ENCODE measurements at places on chromosomes 4 and X.
A peak's percentile ranks its signal among the peaks of the same experiment; 100 is the strongest.

GRCh38 chrX:132292793-132293192, 73.5 kb upstream of the RAP2C start:
- DNase-seq: peak; percentile 71

GRCh38 chr4:127558489-127559407, 74.0 kb upstream of the INTU start:
- DNase-seq: no peak

GRCh38 chr4:41611881-41612871, 74.2 kb downstream of the LIMCH1 start:
- no peak for DNase-seq

DNA sequence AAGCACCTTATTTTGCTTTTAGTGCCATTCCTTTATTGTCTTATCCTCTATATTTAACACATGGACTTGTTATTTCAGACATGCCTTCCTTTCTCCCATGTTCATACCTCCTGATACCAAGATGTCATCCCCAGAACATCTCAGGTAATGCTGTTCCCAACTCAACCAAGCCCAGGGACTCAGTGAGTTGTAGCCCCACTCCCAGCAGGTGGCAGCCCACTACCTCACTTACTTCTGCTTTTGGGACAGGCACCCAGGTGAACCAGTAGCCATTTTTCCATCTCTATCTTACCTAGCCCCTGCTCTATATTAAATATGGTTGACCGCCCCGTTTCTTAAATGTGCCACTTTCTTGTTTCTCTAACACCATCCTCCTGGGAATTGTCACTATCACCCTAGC, 199.0 kb downstream of the DCHS2 start:
- DNase-seq: no peak

- no peak for DNase-seq
These were observed 612.1 kb upstream of the PITX2 start for GRCh38 chr4:111234939-111235338.

DNA sequence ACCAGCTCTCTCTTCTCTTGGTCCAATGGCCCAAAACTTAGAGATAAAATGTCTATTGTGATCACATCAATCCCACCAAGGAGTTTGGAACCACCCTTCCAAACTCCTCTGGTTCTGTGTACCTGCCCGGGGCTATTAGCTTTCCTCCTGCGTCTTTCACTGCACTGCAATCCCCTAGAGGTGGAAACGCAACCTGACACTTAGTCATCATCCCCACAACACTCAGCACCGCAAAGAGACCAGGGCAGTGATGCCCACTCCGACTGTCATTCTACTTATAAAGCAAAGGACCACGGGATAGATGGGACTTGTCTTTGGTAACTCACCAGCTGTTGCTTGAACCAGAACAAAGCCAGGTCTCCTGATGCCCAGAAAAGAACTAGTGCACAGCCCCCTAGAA, 22.0 kb downstream of the AFAP1 start:
- no peak for DNase-seq

DNA sequence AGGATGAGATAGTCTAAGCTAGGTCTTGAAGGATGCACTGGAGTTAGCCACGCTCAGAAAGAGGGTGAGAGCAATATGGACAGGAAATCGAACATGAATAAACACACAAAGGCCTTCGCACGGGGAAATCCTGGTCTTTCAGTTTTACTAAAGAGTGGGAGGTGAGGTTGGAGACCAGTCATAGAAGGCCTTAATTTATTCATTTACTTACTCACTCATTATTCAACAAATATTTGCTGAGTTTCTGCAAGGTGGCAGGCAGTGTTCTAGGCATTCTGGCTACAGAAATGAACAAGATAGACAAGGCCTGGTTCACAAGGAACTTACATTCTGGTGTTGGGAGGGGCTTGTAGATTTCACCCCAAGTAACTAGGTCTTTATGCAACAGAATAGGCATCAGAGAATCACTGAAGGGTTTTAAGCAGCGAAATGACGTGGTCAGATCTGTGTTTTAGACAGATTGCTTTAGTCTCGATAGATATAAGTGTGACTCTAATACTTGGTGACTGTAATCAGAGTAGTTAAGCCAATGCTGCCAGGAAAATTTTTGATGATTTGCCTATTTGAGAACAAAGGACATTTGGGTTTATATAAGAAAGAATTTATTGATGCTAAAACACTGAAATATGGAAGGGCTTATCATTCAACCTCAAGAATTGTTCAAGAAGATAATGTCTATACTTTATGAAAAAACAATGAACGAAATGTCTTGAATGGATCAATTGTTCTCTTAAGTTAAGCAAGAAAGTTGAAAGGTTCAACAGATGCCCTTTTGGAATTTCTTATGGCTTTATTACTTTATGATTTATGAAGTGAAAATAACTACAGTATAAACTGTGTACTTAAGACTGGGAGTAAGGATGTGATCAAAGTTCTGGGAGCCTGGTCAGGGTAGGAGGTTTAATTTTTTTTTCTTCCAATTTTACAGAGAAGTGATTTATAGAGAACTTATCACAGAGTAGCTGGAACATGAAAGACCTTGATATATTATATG, 184.4 kb upstream of the CASK start:
- DNase-seq: no peak

DNA sequence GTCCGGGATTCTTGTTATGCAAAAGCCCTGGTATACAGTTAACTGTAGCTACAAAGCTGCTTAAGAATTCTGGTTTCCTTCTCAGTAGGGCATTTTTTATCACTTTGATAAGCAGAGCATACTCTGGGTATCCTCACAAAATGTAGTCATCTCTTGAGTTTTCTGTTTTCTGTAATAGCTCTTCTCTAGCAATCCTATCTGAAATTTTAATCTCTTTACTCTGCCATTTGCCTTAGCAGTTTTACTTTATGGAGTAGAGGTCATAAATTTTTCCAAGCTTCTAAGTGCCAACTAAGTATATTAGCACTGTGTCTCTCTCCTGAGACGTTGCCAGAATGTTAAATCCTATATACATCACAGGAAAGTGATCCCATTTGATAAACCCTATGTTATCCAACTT, 28.0 kb upstream of the BANK1 start:
- DNase-seq: no peak

GRCh38 chr4:2172627-2173231, 69.2 kb downstream of the HAUS3 start:
- no peak for DNase-seq

GRCh38 chr4:71201817-71202576, 136.8 kb upstream of the SLC4A4 start:
- no peak for DNase-seq

GRCh38 chrX:12701628-12702027, 89.6 kb upstream of the PRPS2 start:
- DNase-seq: peak; percentile 37

GRCh38 chrX:9816084-9816700, 30.0 kb downstream of the SHROOM2 start:
- no peak for DNase-seq

GRCh38 chr4:175330236-175330635, 412.1 kb downstream of the ADAM29 start:
- DNase-seq: no peak

- no peak for DNase-seq
These were observed 5.8 kb downstream of the CFAP99 start for GRCh38 chr4:2424581-2424980.

DNA sequence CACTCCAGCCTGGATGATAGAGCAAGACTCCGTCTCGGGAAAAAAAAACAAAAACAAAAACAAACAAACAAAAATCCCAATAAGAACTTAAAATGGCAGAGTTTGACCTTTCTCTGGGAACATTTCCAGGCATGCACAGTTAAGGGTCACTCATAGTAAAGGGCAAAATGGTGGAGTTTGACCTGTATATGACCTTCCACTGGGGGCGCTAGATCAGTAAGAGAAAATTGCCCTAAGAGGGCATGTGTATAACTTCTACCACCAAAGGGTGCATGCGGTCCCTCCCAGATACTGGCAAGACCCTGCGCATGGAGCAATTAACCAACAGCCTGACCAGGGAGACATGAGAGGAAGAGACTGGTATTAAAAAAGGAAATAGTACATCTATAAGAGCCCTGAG, 177.2 kb downstream of the MOSPD2 start:
- DNase-seq: no peak

DNA sequence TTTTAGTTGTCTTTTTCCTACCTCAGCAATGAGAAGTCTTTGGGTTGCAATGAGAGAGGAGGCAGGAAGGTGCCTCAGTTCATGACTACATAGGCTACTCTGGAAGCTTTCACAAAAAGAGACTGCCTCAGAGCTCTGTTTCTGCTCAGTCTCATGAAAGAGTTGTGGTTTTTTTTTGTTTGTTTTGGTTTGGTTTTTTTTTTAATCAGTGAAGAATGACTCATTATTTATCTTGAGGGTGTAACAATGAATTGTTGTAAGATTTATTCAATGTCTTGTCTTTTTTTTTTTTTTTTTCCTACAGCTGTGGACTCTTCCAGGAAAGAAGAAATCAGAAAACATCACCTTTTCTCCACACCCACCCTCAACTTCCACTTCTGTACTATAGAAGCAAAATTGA, 67.5 kb upstream of the CXCL13 start:
- DNase-seq: no peak

DNA sequence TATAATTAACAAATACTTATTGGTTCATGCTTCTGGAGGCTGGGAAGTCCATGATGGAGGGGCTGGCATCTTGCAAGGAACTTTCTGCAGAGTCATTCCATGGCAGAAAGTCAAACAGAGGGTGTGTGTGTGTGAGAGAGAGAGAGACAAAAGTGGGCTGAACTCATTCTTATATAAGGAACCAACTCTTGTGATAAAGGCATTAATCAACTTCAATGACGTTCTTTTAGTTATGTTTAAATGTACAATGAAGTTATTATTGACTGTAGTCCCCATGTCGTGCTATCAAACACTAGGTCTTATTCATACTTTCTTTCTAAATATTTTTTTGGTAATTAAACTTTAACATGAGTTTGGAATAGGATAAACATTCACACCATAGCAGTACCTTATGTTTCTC, 1408.8 kb downstream of the STIM2 start:
- no peak for DNase-seq

DNA sequence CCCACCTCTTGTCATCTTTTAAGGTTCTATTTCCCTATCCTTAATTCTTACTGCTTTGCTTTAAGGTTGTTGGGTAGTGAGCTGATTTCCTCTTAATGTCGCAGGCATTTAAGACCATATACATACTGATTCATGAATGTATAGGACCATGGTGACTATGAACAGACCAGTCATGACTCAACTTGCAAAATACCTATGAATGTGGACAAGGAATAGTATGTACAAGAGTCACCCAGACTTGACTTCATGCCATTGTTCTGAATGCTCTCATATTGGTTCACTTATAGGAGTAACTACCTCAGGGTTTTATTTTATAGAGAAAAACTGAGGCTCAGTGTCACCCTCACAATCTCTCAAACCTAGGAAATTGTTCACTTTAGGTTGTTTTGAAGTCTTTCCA, 44.3 kb downstream of the CCNG2 start:
- no peak for DNase-seq

- DNase-seq: no peak
These were observed 27.3 kb upstream of the GPRASP2 start for GRCh38 chrX:102684772-102685520.

DNA sequence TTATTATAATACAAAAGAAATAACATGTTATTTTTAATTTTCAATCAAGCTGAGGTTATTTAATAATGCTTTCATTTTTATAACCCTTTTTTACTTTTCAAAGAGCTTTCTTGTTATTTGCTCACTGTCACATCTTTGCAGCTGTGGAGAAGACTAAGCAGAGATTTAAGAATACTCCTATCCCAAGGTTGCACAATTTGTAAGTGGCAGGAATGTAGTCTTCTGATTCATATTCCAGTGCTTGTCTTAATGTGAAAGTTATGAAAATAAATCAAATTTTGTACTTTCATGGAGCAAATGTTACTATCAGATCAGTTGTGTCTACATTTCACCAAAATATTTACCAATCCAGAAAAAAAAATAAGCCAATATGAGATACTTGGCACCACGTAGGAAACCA, 86.6 kb downstream of the DDIT4L start:
- DNase-seq: no peak

- DNase-seq: no peak
These were observed 219.9 kb upstream of the PACRGL start for GRCh38 chr4:20480165-20480947.
